ENCODE measurements at places on chromosomes 3 and 15.

DNA sequence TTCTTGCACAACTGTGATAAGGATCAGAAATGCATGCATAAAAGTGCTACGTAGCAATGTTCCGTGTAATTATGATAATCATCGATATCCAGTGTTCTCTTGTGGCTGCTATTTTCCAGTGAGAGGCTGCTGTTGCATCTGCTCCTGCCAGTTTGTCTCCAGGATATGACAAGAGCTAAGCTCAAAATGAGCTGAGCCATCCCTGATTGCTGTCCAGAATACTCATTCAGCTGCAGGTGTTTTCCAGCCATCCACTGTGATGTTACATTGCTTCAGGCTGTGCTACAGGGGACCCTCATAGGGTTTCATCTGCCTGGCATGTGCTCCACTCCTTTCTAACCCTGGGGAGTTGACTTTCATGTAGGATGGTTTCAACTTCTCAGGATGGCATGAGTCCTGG, 976.0 kb downstream of the ROBO1 start:
- DNase-seq: no peak

- DNase-seq: no peak
These were observed 400.7 kb downstream of the ROBO1 start for GRCh38 chr3:79367066-79367465.

DNA sequence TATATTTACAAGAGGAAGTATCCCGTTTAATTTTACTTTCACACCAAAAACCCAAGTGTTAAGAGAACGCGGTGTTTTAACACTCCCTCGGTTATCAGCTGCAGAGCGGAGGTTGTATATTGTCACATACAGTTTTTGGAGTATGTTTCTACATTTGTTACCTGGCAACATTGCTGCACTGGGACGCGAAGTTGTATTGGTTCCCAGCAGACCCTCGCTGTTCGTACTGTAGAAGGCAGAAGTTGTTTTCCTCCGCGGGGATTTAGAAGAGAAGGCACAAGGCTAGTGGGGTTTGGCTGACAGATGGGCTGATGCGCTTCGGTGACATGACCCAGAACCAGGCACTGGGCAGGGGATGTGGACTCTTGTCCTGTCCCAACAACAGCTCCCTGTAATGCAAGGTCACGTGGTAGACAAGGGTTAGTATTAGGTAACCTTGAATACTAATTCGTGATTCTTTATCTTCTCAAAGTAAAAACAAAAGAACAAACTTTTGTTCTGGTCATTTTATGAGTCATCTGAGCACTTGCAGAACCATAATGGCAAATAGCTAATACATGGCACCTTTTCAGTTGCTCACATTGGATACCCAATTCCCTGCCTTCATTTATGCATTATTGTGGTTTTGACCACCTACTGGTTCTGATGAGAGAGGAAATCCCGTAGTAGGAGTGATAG, 230.4 kb upstream of the BHLHE40 start:
- no peak for DNase-seq

- DNase-seq: no peak
These were observed 453.1 kb downstream of the EPHA3 start for GRCh38 chr3:89560568-89560967.

DNA sequence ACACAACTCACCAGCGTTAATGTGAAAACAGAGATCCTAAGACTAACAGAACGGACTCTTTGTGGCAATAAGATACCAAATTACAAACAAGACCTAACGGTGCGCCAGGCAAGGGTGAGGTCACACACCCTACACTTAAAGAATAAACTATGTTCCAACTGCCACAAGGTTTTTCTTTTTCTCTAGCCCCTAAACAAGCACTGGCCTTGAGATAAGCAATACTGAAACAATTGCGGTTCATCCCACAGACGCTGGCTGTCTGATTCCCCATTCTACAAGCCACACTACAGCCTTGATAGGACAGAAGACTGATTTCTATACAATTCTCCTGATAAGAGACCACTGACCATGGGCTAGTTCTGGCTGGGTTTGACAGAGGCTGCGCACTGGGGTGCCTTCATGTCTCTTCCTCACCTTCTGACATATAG, 20.5 kb upstream of the LIMD1 start:
- DNase-seq: no peak

GRCh38 chr3:150741497-150742140, 21.4 kb downstream of the SIAH2 start:
- DNase-seq: no peak

DNA sequence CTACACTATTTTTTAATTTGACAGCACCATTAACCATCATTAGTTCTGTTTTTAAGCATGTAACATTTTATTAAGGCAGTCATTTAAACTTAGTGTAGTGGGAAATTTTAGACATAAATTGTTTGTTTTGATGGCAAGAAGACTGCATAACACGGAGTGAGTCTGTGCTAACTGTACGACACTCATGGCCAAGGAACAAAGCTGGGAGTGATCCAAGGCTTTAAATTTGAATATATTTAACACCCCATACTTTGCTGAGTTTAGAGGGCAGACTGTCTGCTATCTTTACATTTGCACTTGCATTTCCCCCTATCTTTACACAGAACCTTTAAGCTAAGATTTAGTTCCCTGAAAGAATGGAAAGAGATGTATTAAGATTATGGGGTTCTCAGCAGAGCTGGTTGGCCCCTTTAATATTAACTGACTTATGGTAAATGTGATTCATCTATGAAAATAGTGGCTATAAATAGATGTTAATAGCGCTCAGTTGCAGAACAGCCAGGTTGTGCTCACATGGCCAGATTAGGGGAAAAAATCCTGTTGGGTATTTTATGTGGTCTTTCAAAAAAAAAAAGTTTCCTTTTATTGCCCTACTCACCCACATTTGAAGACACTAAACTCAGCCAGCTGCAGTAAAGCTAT, 120.7 kb downstream of the CMSS1 start:
- no peak for DNase-seq

DNA sequence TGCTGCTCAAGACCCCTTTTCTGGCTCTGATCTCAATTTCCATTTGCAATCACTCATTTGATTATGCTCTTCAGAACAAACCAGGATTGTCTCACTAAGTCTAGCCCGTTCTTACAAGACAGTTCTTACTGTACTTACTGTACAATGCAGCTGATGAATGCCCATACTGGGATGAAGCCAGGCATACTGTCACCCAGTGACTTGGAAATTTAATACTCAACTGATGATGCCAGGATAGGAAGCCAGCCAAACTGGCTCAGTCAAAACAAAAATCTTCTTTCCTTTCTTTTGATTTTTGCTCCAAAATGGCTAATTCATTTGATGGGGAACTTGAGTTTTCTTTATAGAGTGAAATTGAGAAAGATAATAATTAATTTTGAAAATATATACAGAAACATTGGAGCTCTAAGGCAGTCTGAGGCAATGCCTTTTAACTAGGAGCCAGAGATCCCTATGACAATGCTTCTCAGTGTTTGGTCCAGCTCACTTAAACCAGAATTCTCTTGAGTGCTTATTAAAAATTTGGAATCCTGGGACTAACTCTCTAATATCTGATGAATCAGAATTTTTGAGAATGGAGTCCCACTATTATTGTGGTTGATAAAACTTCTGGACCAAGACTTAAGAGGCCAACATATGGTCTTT, 265.6 kb upstream of the THBS1 start:
- DNase-seq: no peak

DNA sequence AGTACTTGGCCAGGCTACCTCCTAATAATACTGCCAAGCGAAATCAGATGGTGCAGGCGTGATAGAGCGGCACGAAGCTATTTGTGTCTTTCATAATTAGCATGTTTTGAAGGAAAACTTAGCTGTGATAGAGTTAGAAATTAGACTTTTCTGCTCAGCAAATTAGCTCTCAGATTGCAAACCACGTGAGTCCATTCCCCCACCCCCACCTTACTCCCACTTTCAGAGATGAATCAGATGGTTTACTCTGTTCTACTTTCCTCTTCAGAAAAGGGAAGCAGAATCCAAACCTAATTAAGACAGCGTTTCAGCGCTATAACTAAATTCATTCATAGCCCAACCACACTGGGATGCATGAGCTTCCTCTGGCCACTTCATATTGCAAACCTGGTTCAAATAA, 214.6 kb downstream of the SLCO3A1 start:
- DNase-seq: no peak

GRCh38 chr3:159895430-159895829, 93.2 kb upstream of the IL12A start:
- no peak for DNase-seq

GRCh38 chr15:62360332-62361097, 195.4 kb upstream of the C2CD4B start:
- no peak for DNase-seq

DNA sequence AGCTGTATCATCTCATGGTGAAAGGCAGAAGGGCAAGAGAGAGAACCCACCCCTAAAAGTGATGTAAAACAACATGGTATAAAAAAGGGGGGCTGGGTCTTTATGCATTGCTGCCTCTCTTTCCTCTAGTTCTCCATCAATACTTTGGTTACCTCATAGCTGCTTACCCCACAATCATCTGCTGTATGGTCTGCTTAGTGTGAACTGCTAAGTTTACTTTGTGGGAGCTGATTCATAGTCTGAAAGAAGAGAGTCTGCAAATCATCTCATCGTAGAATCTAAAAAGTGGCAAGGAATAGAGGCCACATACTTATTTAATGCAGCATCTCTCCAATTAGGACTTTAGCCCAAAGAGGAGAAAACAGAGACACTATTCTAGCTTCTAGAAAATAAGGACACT, 546.8 kb downstream of the GBE1 start:
- no peak for DNase-seq

- DNase-seq: no peak
These were observed 440.4 kb downstream of the FHIT start for GRCh38 chr3:60810881-60811280.

DNA sequence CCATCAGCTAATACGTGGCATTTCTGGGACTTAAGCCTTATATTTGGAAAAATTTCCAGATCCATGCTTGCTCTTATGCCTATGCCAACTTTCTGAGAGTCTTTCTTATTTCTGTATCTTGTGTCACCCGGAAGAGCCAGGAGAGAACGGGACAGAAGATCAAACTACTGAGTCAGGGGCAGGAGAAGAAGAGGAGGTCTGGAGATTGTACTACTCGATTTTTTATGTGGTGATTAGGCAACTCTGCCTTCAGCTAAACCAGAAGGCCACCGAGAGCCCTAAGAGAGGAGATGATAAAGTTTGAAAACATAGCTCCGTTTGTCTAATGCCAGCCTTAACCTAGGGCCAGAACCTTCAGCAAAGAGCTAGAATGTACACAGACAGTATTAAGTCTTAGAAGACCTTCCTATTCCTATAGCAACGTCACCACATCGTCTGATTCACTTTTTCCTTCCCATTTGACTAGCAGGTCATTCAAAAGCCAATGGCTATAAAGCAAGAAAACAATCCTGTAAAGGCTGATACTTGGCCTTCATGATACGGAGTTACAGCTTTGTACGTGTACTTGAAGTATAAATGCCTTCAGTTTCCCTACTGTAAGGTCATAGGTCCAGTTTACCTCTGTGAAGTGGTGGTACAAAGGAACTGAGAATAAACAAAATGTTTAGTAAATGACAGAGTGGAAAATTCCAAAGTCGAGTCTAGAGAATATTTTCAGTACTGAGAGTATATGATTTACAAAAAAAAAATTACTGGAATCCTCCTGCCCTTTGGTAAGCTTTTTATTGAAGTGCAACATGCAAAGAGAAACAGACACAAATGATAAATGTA, 96.1 kb upstream of the ICE2 start:
- no peak for DNase-seq

DNA sequence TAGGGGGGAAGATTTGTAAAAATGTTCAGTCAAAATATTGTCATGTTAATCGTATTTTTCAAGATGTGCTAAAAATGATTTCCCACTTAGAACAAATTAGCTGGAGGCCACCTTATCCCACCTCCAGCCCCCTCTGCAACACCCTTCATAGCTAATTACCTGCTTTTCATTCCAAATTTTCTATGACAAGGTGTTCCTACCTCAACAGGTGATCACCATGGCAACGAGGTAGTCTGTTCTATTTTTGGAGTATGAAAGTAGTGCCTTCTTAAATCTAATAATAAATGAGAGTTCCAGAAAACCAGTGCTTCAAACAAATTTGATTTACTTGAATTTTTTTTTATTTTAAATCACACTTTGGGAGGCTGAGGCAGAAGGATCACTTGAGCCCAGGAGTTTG, 149.8 kb downstream of the FNDC3B start:
- DNase-seq: no peak

DNA sequence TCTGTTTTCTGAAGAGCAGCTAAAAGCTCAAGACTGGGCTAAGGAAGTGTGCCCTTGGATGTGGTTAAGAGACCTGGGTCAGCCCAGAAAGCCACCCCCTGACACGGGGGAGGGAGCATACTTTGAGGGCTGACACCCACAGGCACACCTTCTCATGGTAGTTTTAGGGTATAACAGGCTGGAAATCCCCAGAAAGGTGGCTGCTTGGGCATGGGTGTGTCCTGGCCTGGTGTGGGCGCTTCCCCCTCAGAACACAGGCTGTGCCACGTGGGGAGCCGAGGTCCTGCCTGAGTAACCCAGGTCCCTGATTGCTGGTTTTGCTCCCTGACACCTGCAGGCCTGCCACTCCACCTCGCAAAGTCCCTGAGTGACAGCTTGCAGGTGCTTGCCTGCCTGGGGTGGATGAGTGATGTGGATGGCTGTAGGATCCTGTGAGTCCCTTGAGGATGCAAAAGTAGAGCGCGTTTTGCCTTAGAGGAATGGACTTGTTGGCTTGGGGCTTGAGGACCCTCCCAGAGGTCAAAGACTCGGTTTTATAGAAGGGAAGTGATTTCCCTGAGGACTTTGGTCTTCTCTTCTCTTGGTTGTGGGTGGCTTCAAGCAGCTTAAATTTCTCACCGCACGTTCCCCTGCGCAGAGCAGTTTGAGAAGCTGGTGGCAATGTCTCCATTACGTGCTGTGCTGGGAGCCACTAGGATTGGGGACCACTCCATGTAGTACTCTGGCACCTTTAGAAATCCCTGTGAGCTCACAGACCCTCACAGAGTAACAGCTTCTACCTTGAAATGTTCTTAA, 94.4 kb downstream of the DNASE1L3 start:
- DNase-seq: peak; percentile 70

DNA sequence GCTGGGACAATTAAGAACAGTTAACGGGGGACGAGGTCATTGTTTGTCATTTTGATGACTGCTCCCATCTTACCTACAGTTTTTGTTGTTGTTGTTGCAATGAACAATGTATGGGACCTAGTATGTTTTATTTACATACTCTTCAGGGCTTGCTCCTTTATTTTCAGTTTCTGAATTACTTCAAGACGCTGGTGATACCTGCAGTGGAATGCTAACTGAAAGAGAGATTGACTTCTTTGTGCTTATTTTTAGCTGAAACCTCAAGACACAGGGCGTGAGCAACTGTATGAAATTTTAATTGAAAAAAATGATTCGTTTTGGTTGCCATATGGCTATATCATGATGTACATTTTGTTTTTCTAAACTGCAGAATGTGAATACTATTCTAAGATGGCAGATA, 297.9 kb downstream of the EDEM1 start:
- no peak for DNase-seq
